ENCODE measurements at places on chromosomes 11 and 22. TPM values are rescaled to one million over a fixed set of nuclear protein-coding genes. Genes with fewer than 3 reads are reported as not detected.
A peak's percentile ranks its signal among the peaks of the same experiment; 100 is the strongest.

OR5J2 gene
- total RNA-seq = not detected

SLC25A18 gene
- total RNA-seq = 2.3 TPM

CLMP gene
- total RNA-seq = 4.0 TPM

RBMXL2 gene
- total RNA-seq = not detected

SDF2L1 gene
- 28.2 TPM for total RNA-seq

TP53I11 gene
- 71.8 TPM for total RNA-seq

PNPLA5 gene
- not detected for total RNA-seq

ENTHD1 gene
- total RNA-seq = not detected

DNA sequence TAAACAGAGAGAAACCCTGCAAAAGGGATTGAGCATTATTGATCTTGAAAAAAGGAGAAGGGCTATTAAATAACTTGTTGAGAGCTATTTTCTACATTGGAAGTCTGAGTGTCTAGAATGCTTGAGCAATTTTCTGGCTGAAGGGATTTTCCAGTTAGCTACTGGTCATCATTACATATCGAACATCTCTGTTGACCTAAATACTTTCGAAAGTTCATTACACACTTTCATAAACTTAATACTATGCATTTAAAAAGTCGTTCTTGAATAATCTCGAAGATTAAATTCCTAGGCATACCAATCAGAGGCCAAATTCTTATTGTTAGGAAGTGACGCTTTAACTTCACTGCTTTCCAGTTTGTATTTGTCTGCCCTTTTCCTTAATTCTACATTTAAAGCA lies 13.7 kb downstream of the ETS1 start:
- no peak for DNase-seq
- H3K36me3 ChIP-seq = peaks cover 1% of the 10 kb centered on the region
- no peak overlapping the region for H3K27ac ChIP-seq

GRCh38 chr22:45720839-45721378 lies 49.3 kb downstream of the ATXN10 start:
- H3K4me3 ChIP-seq = no peak overlapping the region
- no peak for DNase-seq
- no peak overlapping the region for H3K27ac ChIP-seq
- H3K36me3 ChIP-seq = peaks cover 12% of the 10 kb centered on the region
- no peaks in the 10 kb centered on the region for H3K27me3 ChIP-seq
- peaks cover 11% of the 10 kb centered on the region for H3K4me1 ChIP-seq

- peaks cover 2% of the 10 kb centered on the region for H3K36me3 ChIP-seq
- peaks cover 2% of the 10 kb centered on the region for H3K4me1 ChIP-seq
- peak; percentile 69 for DNase-seq
- H3K27ac ChIP-seq = no peak overlapping the region
- H3K27me3 ChIP-seq = no peaks in the 10 kb centered on the region
Observed at GRCh38 chr22:31561238-31561887, 65.0 kb downstream of the SFI1 start.

- no peak overlapping the region for H3K4me3 ChIP-seq
- peaks cover 24% of the 10 kb centered on the region for H3K4me1 ChIP-seq
- H3K27ac ChIP-seq = no peak overlapping the region
- DNase-seq = no peak
- no peaks in the 10 kb centered on the region for H3K36me3 ChIP-seq
Observed at GRCh38 chr11:115611343-115611742, 107.1 kb upstream of the CADM1 start.

DNA sequence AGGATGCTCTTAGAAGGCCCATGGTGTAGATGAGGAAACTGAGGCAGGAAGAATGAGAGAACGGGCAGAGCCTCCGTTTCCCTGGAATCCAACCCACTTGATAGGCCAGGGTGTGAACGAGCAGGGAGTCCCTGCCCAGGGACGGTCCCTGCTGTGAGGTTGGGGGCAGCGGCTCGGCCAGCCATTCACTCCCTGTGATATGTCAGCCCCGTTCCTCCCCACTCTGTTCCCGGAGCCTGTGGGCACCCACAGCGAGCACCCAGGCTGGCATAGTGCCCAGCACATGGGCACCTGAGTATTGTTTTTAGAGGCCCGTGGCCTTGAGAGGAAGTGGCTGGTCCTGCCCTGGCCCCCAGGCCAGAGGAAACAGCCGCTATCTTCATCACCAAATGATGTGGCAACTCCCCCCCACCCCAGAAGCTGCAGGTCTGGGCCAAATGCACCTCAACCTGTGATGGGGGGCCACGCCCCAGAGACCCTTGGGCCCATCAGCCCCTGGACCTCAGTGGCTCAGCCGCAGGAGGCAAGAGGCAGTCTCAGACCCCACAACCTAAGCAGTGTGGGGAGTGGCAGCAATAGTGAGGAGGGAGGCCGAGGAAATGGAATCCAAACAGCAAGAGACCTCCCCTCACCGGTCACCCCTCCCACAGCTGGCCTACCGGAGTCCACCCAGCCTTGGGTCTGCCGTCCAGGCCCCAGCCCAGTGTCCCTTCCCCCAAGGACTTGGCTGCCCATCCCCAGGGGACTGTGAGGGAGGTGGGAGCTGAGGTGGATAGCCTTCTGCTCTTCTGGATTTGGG lies 2.1 kb downstream of the ALDH3B1 start:
- DNase-seq = no peak
- no peaks in the 10 kb centered on the region for H3K36me3 ChIP-seq
- no peak overlapping the region for H3K27ac ChIP-seq
- no peak overlapping the region for H3K4me3 ChIP-seq
- H3K27me3 ChIP-seq = peaks cover 5% of the 10 kb centered on the region
- peaks cover 11% of the 10 kb centered on the region for H3K4me1 ChIP-seq

- H3K4me1 ChIP-seq = peaks cover 25% of the 10 kb centered on the region
- DNase-seq = no peak
- no peaks in the 10 kb centered on the region for H3K27me3 ChIP-seq
- H3K36me3 ChIP-seq = no peaks in the 10 kb centered on the region
- H3K4me3 ChIP-seq = no peak overlapping the region
Observed at GRCh38 chr11:30478923-30479322, 107.2 kb downstream of the MPPED2 start.

DNA sequence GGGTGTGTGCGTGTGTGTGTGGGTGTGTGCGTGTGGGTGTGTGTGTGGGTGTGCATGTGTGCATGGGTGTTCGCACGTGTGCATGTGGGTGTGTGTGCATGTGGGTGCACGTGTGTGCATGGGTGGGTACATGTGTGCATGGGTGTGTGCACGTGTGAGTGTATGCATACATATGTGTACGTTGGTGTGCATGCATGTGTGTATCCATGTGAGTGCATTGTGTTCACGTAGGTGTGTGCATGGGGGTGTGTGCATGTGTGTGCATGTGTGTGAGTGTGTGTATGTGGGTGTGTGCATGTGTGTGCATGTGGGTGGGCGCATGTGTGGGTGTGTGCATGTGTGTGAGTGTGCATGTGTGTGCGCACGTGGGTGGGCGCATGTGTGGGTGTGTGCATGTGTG lies 19.9 kb upstream of the APOBEC3A start:
- no peaks in the 10 kb centered on the region for H3K4me1 ChIP-seq
- DNase-seq = no peak
- peaks cover 42% of the 10 kb centered on the region for H3K27me3 ChIP-seq

GRCh38 chr11:65872586-65873317 lies at the start of gene EFEMP2:
TSS of gene EFEMP2 (minus strand) at chr11:65872800. CDS start at chr11:65872354, 446 bp downstream.
- peak within 1 kb of the TSS; percentile 92 for H3K4me3 ChIP-seq
- peak within 1 kb of the TSS; percentile 79 for H3K27ac ChIP-seq
- H3K27me3 ChIP-seq = no peaks in the 10 kb centered on the region

GRCh38 chr22:19109198-19110063 lies 12.8 kb downstream of the DGCR2 start:
- peaks cover 5% of the 10 kb centered on the region for H3K4me1 ChIP-seq
- H3K36me3 ChIP-seq = no peaks in the 10 kb centered on the region
- H3K4me3 ChIP-seq = no peak overlapping the region
- no peak for DNase-seq

DNA sequence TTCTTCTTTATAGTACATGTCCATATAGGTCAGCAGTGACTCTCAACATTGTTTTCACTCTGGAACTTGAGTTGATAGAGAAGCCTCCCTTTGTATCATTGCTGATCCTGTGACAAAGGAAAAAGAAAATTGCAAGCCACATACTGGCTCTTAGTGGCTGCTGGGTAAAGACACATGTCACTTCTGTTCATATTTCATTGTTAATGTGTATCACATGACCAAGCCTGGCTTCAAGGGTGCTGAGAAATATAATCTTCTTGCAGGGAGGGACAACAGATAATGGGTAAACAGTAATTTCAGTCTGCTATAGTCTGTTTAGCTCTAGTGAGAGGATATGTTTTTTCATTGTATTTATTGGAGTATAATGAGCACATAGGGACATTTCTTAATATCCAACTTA lies 173.3 kb downstream of the PGR start:
- no peaks in the 10 kb centered on the region for H3K4me1 ChIP-seq
- no peaks in the 10 kb centered on the region for H3K27me3 ChIP-seq
- peaks cover 1% of the 10 kb centered on the region for H3K36me3 ChIP-seq
- H3K27ac ChIP-seq = no peak overlapping the region
- DNase-seq = no peak
- no peak overlapping the region for H3K4me3 ChIP-seq

GRCh38 chr22:31857247-31857646 lies 87.1 kb upstream of the YWHAH start:
- no peak overlapping the region for H3K4me3 ChIP-seq
- peak overlapping the region; percentile 60 for H3K27ac ChIP-seq
- H3K36me3 ChIP-seq = peaks cover 2% of the 10 kb centered on the region
- peaks cover 6% of the 10 kb centered on the region for H3K4me1 ChIP-seq
- H3K27me3 ChIP-seq = no peaks in the 10 kb centered on the region

DNA sequence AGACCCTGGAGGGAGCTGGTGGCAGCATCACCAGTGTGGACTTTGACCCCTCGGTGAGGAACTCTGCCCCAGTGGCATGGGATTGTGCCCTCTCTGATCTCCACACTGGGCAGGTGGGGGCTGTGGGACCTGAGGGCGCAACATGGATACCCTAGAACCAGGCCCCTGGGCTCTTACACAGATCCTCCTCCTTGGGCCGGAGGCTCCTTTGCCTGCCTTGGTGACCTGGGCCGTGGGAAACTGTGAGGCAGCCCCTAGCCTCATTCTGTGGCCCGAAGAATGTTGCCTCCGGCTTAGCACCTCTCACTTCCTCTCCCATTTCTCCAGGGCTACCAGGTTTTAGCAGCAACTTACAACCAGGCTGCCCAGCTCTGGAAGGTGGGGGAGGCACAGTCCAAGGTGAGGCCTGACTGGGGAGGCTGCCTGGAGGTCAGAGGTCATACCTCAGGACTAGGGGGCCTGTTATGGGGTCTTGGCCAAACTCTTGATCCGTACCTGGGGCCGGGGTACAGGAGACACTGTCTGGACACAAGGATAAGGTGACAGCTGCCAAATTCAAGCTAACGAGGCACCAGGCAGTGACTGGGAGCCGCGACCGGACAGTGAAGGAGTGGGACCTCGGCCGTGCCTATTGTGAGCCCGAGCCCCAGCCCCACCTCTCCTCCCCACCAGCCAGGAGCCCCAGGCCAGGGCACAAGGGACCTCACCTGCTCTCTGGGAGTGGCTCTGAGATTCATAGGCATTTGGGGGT lies 12.2 kb downstream of the ATG16L2 start:
- H3K27me3 ChIP-seq = peaks cover 2% of the 10 kb centered on the region
- no peak overlapping the region for H3K27ac ChIP-seq
- H3K4me1 ChIP-seq = no peaks in the 10 kb centered on the region
- H3K36me3 ChIP-seq = peaks cover 1% of the 10 kb centered on the region
- H3K4me3 ChIP-seq = no peak overlapping the region
- DNase-seq = no peak

- no peaks in the 10 kb centered on the region for H3K4me1 ChIP-seq
- no peak for DNase-seq
- no peak overlapping the region for H3K27ac ChIP-seq
- no peaks in the 10 kb centered on the region for H3K36me3 ChIP-seq
- no peak overlapping the region for H3K4me3 ChIP-seq
Observed at GRCh38 chr11:32012049-32012448, 78.8 kb upstream of the RCN1 start.

DNA sequence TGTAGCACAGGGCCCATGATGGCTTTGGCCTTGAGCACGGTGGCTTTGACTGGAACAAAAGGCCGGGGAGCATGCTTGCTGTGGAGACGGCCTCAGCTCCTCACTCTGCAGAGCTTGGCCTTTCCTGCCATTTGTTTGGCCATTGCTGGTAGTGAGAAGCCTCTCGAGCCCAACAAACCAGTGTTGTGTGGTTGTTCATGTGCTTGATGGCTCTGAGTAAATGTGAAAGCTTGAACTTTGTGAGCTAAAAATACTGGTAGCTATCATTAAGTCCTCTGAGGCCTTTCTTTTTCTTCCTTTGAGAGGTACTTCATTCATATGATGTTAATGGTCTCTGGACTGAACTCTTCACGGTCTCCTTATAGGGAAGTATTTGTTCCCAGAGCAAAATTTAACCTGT lies 39.6 kb downstream of the NAT10 start:
- H3K4me1 ChIP-seq = peaks cover 4% of the 10 kb centered on the region
- H3K27me3 ChIP-seq = no peaks in the 10 kb centered on the region
- H3K27ac ChIP-seq = no peak overlapping the region
- no peak for DNase-seq

GRCh38 chr11:111440416-111441205 lies 61.5 kb upstream of the POU2AF1 start:
- H3K4me1 ChIP-seq = peaks cover 26% of the 10 kb centered on the region
- no peak overlapping the region for H3K27ac ChIP-seq
- no peak for DNase-seq
- H3K36me3 ChIP-seq = no peaks in the 10 kb centered on the region
- H3K27me3 ChIP-seq = no peaks in the 10 kb centered on the region

DNA sequence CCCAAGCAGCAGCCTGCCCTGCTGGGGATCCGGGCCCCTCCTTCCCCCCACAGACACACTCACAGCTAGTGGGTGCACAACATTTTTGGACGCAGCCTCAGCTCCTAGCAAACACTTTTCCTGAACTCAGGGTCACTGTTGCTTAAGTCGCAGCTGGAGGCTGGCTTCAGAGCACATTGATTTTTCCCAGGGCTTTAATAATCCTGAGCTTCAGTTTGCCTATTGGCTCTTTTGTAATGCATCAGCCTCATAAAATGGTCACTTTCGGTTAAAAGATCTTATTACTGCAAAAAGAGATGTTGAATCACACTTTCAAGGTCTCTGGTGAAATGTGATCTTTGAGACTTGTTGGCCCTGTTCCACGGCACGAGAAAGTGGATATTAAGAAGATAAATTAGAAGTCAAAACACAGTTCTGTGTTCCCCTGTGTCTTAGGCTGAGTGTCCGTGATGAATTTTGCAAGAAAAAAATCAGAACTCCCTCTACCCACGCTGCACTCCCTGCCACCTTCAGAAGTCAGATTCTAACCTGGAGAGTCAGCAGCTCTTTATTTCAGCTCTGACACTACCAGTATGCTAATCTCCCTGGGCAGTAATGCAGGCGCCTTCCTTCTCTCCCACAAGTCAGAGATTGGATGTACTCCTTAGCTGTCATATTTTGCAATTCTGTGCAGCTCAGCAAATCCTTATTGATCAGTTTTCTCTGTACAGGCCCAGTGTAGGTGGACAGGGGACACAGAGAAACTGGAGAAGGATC lies 158.2 kb upstream of the E2F8 start:
- H3K27ac ChIP-seq = no peak overlapping the region
- no peaks in the 10 kb centered on the region for H3K4me1 ChIP-seq
- no peaks in the 10 kb centered on the region for H3K36me3 ChIP-seq
- no peak for DNase-seq
- peaks cover 5% of the 10 kb centered on the region for H3K27me3 ChIP-seq

Data from progenitor cell of endocrine pancreas (in vitro differentiated cells).